ENCODE measurements at places on chromosomes 6 and 20.
A peak's percentile ranks its signal among the peaks of the same experiment; 100 is the strongest.

- DNase-seq, result no peak
These were observed 48.5 kb upstream of the SIRPG start for GRCh38 chr20:1706079-1706478.

GRCh38 chr6:168822376-168822775 is 381.4 kb downstream of the SMOC2 start:
- no peak for DNase-seq

- DNase-seq, result no peak
These were observed 109.7 kb downstream of the DST start for GRCh38 chr6:56532766-56533551.

- no peak for DNase-seq
These were observed 146.2 kb upstream of the SULF2 start for GRCh38 chr20:47931443-47931842.

DNA sequence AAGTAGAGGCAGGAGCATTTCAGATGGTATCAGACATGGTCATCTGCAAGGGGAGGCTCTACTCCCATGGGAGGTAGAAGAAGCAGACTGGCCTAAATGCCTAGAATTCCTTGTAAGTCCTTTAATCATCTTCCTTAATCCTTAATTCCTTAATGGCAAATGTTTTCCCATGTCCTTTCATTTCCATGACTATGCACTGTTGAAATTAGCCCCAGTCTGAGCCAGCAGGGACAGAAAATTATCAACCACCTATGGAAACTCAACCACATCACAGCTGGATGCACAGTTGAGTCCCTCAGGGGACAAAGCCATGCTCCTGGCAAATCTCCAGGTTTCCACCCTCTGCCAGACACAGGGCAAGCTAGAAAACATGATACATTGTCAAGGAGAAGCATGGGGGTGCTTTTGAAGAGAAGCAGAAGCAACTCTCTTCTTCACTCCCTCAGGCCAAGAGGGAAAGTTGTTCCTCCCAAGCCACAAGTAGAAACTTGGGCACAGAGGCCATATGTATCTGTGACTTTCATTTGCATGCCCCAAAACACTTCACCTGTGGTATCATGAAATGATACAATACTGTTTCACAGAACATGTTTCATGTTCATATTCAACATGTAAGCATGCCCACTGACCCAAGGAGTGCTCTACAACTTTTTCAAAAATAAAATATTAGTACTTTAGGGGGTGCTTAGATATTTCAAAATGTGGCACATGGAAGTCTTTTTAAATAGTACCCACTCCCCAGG is 683.6 kb downstream of the KIF16B start:
- DNase-seq, result no peak

DNA sequence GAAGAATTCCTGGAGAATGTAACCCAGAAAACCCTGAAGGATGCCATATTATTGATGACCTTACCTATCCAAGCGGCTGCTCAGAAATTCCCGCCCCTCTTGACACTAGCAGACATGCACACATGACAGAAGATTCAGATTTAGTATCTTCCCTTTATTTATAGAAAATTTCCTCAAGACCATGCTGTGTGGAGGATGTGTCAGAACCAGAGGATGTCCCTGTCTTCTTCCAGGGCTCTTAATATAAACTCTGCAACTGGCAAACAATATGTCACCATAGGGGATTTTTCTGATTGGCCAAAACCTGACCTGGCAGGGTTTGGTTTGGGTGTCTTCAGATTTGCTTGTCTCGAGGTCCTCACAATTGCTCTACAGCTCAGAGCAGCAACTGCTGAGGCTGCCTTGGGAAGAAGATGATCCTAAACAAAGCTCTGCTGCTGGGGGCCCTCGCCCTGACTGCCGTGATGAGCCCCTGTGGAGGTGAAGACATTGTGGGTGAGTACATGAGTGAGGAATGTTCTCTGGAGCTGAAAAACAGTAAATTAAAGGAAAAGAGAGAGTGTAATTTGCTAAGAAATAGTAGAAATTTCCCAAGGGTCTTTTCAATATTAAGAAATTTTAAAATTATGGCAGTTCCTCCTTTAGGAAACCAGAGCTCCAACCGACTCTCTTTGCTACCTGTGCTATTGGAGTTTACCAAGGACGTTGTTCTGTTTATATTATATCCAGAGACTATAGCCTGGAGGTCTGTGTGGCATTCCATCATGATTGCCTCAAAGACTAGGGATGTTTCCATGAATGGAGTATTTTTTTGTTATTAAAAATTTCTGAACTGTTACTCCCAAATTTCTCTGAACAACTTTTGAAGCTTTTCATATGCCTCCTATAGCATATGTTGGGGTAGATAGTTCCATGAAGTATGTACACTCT is at the start of gene HLA-DQA2:
Gene HLA-DQA2, plus strand, starts transcription at position 361 of the 930 bp plus-strand sequence. Its CDS starts 53 bp downstream, at position 414.
- DNase-seq, result no peak

GRCh38 chr6:147131532-147132128 is 72.6 kb upstream of the STXBP5 start:
- DNase-seq, result peak; percentile 81

- no peak for DNase-seq
These were observed 7.0 kb downstream of the DYNLRB1 start for GRCh38 chr20:34522969-34523871.

DNA sequence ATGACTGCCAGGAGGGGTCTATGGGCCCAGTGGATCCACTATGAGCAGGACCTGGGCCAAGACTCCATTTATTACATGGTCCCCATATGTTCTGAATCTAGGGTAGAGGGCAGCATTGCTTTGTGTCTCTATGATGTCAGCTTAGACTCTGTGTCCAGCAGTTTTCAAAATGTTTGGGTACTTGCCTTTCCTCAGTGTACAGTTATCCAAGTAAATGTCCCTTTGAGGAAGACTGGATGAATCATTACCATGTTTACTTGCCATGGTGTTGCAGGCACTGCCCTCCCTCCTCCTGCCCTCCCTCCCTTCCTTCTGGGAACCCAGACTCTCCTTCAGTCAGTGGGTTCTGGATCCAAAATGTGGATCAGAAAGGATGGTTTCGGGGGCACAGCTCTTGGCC is 108.6 kb downstream of the NRN1 start:
- no peak for DNase-seq

DNA sequence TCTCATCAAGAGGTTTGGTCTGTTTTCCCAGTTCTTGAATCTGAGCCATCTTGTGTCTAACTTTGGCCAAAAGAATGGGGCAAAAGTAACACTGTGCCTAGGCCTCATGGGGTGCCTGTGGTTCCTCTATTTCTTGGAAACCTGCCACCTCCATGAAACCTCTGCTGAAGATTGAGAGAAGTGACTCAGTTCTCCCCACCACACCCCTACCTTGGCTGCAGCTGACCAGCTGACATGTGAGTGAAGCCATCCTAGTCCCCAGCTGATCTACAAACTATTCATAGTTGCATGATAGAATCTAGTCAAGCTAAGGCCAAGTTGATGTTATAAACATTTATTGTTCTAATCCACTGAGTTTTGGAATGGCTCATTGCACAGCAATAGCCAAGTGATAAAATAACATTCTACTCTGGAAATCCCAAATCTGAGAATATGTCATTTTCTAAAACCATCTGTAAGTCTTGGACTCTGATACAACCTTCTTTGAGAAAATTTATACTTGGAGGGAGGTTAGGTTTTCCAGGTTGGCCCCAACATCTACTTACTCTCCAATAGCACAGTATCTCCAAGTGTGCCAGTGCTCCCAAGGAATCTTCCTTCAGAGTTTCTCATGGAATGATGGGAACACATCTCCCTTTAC is 107.0 kb upstream of the SMLR1 start:
- no peak for DNase-seq

DNA sequence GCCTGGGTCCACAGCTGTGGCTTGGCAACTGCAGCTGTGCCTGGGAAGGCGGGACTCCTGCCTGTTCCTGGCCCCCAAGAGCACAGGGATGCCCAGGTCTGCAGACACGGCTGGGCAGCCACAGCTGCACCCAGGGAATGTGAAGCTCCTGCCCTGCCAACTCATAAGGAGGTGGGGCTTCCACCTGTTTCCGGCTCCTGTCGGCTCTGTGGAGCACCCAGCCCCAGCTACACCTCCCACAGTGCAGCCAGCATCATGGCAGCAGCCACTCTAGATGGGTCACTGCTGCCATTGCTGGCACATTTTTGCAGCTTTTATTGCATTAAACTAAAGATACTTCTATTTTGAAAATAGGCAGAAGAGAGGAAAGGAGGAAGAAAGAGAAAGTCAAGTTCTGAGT is 207.9 kb downstream of the SAMD5 start:
- no peak for DNase-seq

DNA sequence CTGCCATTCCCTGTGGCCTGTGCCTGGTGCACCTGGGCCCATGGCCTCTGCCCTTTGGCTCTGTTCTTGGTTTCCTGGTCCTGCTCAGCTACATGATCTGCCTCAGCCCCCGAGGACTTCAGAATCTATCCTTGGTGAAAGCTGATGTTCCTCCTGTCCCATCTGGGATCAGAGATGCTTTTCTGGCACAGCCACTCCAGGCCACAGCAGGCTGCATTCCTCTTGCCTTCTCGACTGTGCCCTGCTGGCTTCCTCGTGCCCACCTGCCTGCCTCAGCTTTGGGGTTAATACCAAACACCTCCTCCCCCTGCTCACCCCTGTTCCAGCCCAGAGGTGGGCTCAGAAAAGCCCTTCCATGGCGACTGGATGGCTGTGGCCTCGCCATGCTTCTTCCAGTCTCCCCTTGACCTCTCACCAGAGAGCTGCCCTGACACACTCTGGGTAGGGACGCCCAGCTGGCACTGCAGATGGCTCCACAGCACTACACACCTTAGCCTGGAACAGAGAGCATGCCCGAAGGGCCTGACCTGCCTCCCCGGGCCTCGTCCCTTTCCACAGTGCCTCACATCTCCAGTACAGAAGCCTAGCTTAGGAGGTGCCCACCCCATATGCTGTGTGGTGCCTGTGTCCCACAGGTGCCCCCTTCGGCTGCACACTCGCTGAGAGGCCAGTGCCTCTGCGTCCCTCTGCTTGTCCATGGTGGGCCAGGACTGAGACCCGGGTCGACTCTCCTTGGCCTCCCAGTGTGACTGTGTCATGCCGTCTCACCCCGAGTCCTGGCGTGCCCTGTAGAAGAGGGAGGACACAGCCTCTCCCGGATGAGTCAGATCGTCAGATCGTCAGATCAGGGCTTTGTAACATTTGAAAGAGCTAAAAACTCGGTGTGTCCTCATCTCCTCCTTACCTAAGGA is 148.8 kb downstream of the DTNBP1 start:
- DNase-seq, result no peak

GRCh38 chr6:159529934-159530333 is 163.1 kb downstream of the SOD2 start:
- no peak for DNase-seq

DNA sequence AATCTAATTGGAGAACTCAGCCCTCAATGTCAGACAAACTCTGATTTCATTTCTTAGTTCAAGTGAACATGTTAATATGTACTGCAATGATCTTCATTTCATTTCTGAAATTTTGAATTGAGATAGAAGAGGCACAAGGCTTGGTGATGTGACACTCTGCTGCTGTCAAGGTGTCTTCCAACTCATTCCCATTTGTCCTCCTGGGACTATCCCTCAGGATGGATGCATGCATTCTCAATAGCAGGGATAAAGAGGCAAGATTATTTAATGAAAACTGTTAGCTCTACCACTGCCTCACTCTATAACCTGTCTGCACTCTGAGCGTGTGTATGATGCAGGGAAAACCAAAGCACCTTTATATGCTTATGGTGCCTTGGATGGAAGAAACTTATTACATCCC is 78.7 kb downstream of the PLCB1 start:
- DNase-seq, result no peak

GRCh38 chr6:157556144-157556645 is 175.2 kb downstream of the ZDHHC14 start:
- no peak for DNase-seq

- DNase-seq, result no peak
These were observed 196.1 kb downstream of the LRFN2 start for GRCh38 chr6:40391086-40391485.

DNA sequence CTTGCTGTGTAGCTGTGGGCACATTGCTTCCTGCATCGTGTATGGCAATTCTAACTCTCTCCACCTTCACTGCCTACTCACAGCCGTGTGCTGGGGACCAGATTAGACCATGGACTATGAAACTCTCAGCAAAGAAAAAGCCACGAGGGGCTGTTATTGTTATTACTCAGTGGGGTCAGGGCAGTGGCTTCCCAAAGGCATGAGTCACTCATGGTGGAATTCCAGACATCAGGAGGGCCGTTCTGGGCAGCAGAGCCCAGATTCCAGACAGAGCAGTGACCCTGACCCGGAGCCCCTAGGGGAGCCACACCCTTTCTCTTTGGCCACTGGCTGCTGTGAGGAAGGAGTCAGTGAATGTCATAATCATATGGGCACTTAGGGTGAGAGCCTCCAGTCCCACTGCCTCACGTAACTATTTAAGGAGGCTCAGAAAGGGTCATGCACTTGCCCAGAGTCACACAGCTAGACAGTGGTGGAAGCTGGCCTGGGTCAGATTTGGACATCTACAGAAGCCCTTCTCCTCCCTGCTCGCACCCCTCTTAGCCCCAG is 22.2 kb upstream of the CCN5 start:
- DNase-seq, result no peak

GRCh38 chr6:111533087-111533784 is 50.2 kb upstream of the REV3L start:
- DNase-seq, result no peak

DNA sequence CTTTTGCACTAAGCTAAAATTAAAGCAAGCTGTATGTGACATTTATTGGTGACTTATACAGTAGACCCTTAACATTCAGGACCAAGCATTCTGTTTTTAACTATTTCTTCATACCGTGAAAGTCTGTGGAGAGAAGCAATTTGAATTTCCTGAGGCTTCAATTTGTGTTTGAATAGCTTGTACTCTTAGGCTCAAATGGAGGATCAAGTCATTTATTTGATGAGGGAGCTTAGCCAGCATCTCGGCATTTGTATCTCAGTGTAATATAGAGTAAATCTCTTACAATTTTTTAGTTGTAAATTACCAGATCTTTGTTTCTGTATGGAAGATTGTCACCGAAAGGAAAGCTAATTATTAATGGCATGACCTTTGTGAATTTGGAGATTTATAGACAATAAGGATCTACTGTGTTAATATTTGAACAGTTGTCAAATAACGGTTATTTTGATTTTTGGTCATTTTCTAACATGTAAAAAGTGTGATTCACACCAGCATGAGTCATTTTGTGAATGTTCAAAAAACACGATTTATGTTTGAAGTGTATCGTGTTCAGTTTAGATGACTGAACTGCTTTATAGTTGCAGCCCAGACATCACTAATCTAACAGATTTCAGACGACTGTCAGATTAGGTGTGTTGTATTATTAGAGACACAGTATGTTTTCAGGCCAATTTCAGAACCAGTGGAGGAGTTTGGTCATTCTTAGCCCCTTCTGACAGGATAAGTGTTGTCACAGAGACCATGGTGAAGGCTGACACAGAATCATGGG is 332.9 kb downstream of the CDKAL1 start:
- no peak for DNase-seq

- no peak for DNase-seq
These were observed 216.6 kb upstream of the HS3ST5 start for GRCh38 chr6:114559419-114559818.

GRCh38 chr6:147132889-147133288 is 71.3 kb upstream of the STXBP5 start:
- DNase-seq, result no peak

GRCh38 chr6:115582386-115582785 is 478.3 kb downstream of the FRK start:
- no peak for DNase-seq

- no peak for DNase-seq
These were observed 85.6 kb downstream of the MYB start for GRCh38 chr6:135266675-135267074.

Data from HL-60 (cell line).